ENCODE measurements at places on chromosomes 2 and 18.

GRCh38 chr18:42229211-42230210 lies 274.5 kb downstream of the PIK3C3 start:
- DNase-seq = no peak

DNA sequence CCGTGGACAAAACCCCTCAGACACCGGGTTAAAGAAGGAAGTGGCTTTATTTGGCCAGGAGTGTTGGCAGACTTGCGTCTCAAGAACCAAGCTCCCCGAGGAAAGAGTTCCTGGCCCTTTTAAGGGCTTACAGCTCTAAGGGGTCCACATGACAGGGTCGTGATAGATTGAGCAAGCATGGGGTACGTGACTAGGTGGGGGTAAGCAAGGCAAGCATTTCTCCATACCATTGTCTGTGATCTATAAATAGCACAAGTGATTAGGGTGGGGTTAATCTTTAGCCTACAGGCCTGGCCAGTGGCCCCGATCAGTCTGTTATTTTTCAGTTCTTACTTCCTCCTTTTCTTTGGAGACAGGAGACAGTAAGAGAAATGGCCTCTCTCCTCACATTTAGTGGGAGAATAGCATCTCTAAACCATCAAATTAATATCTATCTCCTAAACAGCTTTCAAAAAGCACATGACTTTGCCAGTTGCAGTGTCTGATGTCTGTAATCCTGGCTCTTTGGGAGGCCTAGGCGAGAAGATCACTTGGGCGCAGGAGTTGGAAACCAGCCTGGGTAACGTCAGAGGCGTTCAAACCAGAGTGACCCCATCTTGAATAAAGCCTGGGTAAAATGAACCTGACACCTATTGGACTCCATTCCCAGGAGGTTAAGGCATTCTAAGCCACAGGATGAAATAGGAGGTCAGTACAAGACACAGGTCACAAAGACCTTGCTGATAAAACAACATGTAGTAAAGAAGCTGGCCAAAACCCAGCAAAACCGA lies 18.3 kb upstream of the CNOT11 start:
- no peak for DNase-seq

DNA sequence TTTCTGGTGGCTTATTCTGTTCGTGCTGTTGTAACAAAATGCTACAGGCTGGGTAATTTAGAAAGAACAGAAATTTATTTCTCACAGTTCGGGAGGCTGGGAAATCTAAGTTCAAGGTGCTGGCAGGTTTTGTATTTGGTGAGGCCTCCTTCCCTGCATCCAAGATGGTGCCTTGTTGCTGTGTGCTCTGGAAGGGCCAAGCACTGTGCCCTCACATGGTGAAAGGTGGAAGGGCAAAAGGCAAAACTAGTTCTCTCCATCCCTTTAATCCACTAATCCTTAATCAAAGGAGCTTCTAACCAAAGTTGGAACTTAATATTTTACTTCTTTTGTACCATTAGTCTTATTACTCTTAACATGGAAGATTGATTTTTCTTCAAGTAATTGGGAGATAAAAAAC lies 7.4 kb downstream of the MRPL19 start:
- DNase-seq = no peak

DNA sequence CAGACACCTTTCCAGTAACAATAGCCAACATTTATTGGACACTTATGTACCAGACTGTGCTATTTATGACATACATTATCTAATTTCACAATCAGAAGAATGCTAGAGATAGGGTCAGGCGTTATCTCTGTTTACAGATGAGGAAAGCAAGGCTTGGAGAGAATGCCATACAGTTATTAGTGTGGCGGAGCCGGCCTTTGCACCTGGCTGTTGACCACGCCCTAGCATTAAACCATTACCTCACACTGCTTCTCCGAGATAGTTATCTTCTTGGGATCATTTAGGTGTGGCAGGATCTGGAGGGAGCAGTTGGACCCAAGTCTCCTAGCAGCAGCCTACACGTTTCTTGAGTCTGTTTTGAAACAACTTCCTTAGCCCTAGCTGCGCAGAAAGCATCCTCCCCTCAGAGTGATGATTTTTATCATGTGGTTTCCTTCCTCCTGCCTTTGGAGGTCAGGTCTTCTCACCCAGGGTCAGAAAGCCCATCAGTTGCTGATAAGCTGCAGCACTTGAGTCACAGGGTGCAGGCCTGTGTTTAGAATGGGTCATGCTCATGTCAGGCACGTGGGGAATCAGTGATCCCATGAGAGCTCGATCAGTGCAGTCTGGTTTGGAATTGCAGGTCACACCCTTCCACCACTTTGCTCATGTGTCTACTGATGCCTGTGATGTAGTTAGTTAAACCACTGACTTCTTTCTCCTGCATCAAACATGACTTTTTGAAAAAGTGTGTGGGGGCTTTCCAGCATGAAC lies 118.2 kb downstream of the SPTBN1 start:
- no peak for DNase-seq

DNA sequence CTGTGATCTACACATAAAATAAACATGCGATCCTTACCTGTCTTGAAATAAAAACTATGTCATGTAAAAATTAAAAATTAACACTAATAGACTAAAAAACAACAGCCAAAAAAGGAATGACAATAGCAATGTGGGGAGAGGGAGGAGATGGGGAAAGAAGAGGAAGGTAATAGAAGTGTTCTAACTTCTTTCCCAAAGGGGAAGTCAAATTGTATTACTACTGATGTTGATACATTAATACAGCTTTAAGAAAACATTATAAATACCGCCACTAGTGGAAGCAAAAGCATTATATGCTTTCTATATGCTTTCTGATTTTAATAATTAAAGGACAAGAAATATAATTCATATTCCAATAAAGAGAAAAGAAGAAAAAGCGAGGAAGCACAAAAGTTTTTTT lies 22.2 kb downstream of the ZNF516 start:
- DNase-seq = no peak
